ENCODE measurements at places on chromosomes 2 and 18.
A peak's percentile ranks its signal among the peaks of the same experiment; 100 is the strongest.

- DNase-seq, result no peak
Observed at GRCh38 chr2:21970971-21971370, 847.2 kb downstream of the TDRD15 start.

- DNase-seq, result no peak
Observed at GRCh38 chr2:17101091-17101490, 417.1 kb downstream of the RAD51AP2 start.

GRCh38 chr2:86221066-86221684 lies 21.9 kb downstream of the MRPL35 start:
- DNase-seq, result peak; percentile 76

DNA sequence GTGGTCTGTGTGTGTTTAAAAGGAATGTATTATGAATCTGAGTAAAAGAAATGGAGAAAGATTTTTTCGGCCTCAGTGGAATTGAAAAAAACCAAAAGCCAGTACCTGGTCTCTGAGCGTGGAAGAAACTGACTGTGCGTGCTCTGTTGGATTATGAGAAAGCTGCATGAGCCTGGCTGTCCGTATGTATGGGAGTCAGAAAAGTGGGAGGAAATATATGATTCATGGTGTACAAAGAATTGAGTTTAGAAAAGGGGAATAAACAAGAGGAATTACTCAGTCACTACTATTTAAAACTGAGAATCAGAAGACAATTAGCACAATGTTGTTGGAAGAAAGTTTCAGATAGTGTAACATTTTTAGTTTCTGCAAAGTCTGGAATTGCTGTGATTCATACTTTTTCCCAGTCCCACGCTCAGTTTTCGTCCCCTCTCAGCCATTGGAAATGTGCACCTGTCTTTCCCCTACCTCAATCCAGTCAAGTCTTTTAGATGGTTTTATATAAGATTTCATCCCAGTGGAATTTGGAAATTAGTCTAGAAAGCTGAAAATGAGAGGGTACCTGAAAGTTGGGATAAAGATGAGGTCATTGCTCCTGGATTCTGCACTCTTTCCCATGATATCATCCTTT lies 66.4 kb upstream of the CHMP1B start:
- no peak for DNase-seq

DNA sequence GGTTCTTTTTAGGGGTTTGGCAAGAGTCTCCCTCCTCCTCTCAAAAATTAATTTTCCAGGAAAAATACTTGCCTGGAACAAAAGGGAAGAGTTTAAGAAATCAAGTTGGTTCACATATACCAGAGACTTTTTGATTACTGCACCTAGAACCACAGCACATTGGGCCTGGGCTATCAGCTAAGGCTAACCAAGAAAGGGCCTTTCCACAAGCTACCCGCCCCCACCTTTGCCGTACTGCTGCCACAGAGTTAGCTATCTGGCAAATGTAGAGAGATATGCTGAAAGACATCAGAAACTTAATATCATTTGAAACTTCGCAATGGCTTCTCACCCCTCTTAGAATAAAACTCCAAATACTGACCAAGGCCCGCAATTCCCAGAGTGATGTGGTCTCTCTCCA lies 76.9 kb downstream of the AAK1 start:
- peak; percentile 70 for DNase-seq

GRCh38 chr2:85678377-85678776 lies 10.4 kb upstream of the SFTPB start:
- DNase-seq, result no peak

- DNase-seq, result peak; percentile 38
Observed at GRCh38 chr2:218569661-218570500, 1.2 kb downstream of the CNOT9 start.

DNA sequence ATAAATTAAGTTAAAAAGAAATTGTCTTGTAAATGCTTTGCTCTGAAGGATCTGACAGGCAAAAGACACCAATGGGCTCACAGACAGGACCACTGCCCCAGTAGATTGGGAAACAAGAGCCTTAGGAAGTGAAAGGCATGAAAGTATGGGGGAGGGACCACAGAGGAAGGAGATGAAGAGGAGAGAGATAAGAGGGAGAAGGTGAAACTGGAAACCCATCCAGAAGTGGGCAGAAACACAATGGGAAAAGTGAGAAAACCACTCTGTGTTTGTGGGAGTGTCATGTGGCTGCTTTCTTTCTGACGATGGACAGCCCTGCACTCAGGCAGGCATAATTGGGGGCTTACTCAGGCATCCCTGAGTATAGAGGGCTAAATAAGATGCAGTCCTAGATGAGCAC lies 101.5 kb upstream of the STON1 start:
- no peak for DNase-seq

GRCh38 chr2:140801311-140801710 lies 1329.5 kb downstream of the LRP1B start:
- no peak for DNase-seq

DNA sequence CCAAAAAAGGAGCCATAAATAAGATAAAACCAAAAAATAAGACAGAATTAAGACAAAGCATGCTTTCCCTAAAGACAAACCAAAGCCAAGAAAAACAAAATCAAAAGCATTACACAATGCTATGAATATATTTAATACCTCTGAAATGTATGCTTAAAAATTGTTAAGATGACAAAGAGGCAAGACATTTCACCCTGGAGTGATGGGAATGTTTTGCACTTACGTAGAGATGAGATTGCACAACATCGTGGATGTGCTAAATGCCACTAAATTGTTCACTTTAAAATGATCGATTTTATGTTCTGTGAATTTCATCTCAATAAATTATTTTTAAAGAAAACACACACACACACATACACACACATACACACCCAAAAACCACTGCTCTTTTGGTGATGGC lies 386.6 kb upstream of the KLHL29 start:
- no peak for DNase-seq

DNA sequence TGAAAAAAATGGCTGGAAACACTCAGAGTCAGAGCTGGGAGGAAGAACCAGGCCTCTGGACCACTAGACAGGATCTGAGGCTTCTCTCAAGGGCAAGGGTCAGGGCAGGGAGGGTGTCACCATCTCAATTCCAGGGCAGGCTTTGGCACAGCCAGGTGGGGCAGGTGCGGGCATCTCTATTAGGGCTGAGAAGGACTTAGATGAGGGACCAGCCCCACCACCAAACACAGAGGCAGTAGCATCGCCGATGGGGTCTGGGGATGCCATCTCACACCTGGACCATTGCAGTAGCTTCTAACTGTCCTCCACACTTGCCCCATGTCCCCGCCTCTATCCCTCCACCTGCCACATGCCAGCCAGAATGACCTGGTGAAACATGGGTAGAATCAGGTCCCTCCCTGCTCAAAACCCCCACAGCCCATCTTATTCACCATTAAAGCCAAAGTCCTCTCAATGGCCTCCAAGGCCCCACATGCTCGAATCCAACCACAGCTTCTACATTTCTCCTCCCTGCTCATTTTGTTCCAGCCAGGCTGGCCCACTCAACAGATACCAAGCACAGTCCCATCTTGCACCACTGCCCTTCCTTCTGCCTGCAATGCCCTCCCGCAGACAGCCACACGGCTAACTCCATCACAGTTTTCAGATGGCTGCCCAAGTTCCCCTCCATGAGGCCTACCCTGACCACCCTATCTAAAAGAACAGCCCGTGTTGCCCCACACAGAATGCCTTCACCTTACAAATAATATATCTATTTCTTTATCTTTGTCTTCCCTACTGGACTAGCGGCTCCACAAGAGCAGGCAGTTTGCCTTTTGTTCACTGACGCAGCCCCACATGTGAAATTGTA lies 177.4 kb downstream of the SMAD2 start:
- DNase-seq, result no peak

GRCh38 chr18:79857082-79857671 lies 59.4 kb downstream of the KCNG2 start:
- DNase-seq, result no peak

DNA sequence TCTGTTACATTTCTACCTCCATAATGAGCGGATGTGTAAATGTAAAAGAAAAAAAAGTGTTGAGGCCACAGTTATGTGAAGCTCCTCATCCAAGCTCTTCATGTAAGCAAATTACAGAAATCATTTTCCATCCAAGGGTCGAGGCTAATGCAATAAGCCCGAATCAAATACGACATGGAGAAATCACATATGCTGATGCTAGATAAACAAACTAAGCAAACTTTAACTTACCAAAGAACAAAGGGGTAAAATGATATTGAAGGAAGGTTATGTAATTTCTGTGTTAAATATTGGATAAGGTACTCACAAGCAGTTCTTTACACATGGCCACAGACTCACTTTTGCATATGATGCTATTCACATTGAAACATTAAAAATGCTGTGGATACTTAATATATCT lies 310.2 kb upstream of the ID2 start:
- DNase-seq, result no peak

DNA sequence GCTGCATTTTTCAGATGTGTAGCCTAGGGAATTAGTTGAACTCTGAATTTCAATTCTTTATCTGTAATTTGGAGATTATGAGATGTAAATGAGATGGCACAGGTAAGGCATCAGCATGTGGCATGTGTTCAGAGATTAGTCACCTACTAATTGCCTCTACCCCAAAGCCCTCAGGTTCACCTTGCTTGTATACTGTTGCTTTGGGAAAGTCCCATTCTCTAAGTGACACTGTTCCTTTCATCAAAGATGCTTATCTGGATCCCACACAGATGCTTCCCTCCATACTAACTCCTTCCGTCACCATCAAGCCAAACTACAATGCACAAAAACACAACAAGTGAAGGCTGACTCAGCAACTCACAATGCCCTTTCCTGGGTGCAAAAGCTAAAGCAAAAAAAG lies 143.7 kb downstream of the LRATD1 start:
- DNase-seq, result no peak

Measured in activated CD8-positive, alpha-beta T cell treated with anti-CD3 and anti-CD28 coated beads for 36 hours (primary cell).